ENCODE measurements at places on chromosomes 7 and 10.

DNA sequence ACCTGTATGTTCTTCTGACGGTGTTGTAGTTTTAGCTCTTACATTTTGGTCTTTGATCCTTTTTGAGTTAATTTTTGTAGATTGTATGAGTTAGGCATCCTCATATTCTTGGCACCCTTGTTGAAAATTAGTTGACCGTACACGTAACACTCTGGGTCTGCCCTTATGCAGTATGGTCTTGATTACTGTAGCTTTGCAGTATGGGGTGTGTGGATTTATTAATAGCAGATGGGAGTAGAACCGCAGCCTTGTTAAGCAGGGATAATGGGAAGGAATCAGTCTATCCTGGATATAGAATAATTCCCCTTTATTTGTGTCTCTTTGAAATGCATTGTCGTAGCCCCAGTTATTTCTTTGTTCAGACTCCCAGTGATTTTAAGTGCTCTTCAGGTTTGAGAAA is 95.5 kb downstream of the UBE3C start:
- peak; percentile 50 for DNase-seq

- peak; percentile 61 for DNase-seq
Measured at GRCh38 chr10:48463318-48464003, 141.4 kb downstream of the ARHGAP22 start.

DNA sequence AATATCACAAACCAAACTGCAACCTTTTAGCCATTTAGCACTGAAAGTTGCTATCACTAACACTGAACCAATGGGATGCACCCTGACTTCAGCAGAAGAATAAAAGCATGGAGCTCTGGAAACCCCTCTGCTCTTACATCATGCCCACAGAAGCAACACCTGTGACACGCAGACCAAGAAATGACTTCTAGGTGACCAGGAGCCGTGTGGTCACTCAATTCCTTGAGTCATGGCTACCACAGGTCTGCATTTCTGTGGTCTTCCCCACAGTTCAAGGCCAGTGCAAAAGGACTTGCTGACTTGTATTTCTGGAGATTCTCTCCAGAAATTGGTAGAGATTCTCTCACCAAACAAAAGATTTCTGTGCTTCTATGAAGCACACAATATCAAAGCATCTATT is 38.3 kb downstream of the NRCAM start:
- no peak for DNase-seq

DNA sequence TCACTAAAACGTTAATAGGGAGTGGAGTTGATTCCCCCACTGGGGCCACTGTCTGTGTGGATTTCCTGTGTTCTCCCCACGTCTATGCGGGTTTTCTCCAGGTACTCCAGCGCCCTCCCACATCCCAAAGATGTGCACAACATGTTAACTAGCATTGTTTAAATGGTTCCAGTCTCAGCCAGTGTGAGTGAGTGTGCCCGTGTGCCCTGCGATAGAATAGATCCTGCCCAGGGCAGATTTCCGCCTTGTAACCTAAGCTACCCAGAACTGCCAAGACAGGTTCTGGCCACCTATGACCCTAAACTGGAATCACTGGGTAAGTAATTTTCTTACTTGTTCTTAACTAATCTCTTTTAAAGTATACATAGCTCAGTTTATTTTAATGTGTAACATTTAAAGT is 58.5 kb downstream of the CCDC6 start:
- no peak for DNase-seq

GRCh38 chr10:102324061-102324460 is 71.4 kb upstream of the NFKB2 start:
- peak; percentile 25 for DNase-seq

GRCh38 chr7:3408814-3409595 is 108.0 kb downstream of the SDK1 start:
- DNase-seq = no peak

- no peak for DNase-seq
Measured at GRCh38 chr10:5775685-5776084, 37.5 kb downstream of the GDI2 start.

DNA sequence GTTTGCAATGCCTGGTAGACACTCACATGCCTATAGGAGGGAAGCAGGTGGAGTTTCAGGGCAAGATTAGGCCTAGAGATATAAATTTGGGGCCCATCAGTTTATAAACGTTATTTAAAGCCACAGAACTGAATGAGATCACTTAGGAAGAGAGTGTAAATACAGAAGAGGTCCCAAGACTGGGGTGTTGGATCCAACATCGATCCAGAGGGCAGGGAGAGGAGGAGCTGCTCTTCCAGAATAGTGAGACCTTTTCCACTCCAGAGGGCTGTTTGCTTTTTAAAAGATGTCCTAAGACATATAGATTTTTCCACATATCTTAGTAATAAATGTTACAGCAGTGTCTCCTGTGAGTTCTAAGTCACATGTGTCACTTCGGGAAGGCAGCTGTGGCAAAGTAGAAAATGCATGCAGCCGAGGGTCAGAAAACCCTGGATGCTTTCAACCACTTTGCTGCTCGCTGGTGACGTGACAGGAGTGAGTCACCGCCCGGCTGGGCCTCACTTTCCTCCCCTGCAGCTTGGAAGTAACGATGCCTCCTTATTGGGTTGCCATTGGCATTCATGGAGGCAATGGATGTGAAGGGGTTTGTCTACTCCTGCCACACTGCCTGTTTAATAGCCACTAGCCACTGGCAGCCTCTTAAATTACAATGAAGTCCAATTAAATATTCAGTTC is 95.4 kb downstream of the TRIL start:
- DNase-seq = no peak

DNA sequence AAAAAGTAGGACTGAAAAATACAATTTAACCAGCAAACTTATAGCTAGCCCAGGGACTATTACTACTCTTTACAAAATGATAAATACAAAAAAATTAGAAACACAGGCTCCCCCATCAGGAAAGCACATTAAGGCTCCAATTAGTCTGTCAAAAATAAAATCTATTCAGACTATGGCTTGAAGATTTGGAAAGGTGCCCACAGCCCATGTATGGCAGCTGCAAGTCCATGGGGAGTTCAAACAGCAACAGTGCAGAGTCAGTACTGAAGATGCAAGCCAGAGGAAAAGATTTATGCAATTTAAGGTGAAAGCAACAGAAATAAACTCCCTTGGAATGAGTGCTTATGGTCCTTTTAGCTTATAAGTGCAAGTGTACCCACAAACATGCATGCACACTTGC is 29.7 kb downstream of the IMMP2L start:
- DNase-seq = no peak

- no peak for DNase-seq
Measured at GRCh38 chr7:80053124-80053523, 81.5 kb upstream of the GNAI1 start.

DNA sequence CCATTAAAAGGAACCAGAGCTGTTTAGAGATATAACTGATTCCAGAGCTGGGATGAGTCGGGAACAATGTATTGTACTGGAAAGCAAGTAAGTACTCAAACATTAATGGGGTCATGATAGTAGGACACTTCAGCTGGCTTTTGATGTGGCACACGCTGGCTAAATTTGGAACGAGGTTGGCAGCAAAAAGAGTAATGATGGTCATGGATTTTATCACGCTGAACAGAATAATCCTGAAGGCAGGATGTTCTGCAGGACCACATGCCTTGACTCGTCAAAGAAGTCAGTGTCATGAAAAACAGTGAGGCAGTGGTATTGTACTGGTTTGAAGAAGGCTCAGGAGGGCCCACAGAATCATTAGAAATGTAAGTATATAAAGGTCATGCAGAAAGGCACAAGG is 220.3 kb downstream of the SNX13 start:
- no peak for DNase-seq

- DNase-seq = no peak
Measured at GRCh38 chr10:7279303-7279702, 131.5 kb downstream of the SFMBT2 start.

DNA sequence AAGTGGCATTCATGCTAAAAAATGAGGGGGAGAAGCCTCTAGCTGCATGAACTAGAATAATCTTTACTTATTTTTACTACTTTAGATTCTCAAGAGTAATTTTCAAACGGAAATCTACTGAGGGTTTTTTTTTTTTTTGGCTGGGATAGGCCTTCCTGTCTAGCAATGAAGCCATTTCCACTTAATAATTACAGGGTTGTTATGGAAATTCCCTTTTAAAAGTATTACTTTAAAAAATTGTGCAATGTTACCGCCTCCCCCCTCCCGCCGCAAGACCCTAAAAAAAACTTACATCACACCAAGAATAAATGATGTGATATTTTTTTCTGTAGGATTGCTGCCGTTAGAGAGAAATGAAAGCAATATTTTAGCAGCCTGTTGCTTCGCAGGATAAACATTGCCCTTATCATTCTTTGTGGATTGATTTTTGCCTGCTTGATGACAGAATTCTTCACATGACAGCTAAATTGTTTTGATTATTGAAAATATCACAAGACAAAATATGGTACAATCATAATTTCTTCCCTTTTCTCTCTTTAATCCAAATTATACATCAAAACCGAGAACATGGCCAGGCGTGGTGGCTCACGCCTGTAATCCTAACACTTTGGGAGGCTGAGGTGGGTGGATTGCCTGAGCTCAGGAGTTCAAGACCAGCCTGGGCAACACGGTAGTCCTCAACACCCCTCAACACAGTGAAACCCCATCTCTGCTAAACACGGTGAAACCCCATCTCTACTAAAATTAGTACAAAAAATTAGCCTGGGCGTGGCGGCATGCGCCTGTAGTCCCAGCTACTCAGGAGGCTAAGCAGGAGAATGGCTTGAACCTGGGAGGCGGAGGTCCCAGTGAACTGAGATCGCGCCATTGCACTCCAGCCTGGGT is 32.8 kb downstream of the ARL4A start:
- no peak for DNase-seq

DNA sequence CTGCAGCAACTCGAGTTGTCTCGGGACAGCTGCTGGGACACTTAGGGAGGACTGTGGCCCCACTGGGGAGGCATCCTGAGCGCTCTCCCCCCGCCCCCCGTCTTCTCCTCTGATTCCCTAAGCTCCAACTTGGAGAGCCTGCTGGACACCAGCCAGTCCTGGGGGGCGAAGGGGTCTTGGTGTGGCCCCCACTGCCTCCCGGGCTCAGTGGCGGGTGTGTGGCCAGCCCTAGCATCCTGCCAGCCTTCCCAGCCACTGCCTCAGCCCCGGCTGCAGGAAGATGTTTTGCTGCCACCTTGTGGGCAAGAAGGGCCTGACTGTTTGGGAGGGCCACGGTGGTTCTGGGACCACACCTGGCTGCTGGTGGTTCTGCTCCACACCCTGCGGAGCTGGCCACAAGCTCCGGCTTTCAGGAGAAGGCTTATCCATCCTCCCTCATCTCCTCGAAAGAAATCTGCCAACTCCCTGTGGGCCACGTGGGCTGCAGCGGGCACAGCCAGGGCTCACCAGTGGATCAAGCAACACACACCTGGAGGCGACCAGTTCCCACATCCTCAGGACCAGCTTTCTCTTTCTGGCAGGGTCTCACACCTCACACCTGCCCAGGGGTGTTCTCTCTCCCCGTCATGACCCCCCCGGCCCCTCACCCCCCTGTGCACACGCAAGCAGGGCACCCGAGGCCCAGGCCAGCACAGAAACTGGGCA is 24.8 kb downstream of the AGAP3 start:
- peak; percentile 94 for DNase-seq

DNA sequence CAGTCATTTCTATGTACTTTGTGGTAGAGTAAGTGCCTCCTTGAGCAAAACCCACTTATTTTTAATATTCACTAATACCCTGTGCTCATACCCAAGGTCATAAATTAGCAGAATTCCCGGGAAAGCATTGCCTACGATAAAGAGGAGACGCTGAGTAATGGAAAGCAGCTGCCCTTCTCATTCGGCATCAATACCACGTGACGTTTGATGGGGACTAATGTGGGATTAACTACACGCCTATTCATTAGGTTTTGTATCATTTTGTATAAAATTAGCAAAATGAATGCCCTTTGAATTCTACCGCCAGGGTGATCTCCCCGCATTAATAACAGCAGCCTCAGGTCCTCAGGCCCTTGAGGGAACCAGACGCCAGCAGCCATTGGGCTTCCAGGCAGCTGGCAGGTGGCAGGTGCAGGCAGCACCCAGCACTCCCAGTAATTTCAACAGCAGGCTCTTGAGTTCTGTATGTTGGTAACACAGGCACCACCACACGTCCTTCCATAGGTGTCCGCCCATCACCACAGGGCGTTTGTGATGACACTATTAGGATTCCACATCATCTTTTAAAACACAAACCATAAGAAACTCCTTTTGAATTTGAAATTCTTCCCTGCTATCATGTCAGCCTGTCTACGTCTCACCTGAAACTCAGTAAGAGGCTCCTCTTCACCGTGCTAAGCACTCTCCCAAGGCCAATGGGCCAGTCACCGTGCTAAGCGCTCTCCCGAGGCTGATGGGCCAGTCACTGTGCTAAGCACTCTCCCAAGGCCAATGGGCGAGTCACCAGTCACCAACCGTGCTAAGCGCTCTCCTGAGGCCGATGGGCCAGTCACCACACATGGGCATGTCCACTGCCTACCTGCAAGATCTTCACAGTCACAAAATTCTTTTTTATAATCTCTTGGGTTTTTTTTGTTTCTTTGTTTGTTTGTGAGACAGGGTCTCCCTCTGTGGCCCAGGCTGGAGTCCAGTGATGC is 509.4 kb downstream of the PTPRN2 start:
- DNase-seq = no peak
